Stimulated activated CD4-positive, alpha-beta T cell treated with anti-CD3 and anti-CD28 coated beads, Interleukin-15, amount 100 ng/mL, for 1 hour (primary cell): ENCODE measurements at places on chromosomes 12 and 14.

DNA sequence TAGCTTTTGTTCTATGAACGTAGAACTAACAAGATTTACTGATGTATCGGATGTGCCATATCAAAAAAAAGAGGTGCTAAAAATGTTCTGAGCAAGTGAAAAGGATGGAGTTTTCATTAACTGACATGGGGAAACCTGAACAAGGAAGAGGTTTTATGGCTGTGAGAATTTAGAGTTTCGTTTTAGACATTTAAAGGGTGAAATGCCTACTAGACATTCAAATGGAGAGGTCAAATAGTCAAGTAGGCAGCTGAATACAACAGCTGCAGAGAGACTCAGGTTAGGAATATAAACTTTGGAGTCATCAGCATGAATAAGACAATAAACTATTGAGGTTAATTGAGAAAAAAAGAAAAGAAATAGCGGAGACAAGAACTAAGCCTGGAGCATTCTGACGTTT lies 364.9 kb upstream of the GARIN6 start:
- no peak for DNase-seq

DNA sequence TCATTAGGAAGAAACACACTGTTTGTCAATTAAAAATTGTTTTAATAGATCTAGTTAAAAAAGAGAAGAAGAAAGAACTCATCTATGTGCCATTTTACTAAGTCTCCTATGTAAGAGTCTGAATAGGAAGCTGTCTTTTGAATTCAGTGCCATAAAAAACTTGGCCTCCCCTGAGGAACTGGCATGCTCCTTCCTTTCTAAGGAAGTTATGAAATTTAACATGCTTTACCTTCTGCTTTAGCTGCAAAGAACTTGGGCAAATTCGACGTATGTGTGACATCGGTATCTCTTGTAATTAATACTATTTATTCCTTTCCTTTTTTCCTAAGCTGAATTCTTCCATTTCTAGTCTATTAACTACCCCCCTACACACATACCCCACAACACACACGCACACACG lies 12.5 kb downstream of the TM7SF3 start:
- DNase-seq = no peak

DNA sequence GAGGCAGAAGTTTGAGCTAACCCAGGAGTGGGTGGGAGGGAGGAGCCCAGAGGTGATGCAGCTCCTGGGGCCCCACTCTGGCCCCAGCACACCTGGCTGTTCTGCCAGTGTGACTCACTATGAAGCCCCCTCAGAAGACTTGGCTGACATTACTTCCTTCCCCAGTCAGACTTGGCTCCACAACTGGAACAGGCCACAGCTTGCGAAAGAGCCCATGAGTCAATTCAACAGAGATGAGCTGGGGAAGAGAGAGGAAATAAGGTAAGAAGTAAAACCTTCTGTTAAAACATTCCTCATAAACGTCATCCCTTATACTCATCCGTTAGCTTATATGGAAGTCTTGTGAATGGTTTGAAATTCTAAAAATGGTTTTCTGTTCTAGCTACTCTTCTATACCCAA lies 245.9 kb downstream of the ADAMTS20 start:
- no peak for DNase-seq

DNA sequence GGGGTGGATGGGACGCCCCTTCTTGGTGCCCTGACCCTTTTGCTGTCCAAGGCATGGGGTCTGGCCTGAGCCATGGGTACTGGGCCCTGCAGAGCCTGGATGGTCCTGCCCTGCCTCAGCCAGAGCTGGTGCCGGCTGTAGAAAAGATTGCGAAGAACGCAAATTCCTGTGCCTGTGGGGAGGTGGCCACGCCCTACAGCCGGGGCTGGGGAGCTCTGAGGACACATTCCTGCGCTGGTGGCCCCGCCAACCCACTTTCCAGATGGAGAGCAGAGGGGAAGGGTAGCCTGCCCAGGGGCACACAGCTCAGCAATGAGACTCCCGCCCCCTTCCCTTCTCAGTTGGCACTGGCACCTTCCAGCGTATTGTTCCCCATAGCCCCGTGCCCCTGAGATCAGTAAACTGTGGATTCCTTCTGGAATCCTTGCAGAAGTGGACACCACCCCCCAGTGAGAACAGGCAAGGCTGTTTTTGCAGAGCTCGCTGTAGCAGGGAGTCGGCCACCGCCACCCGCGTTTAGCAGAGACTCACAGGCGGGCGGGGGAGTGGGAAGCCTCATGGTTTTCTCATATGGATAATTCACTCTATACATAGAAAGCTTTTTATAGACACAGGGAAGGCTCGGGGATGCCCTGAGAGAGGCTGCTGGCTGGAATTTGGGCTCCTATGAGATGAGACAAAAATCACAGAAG lies 8.6 kb downstream of the INF2 start:
- no peak for DNase-seq

- DNase-seq = no peak
Observed at GRCh38 chr12:56581418-56582145, 48.5 kb downstream of the BAZ2A start.
